ENCODE measurements at places on chromosomes 11 and 22. TPM values are rescaled to one million over a fixed set of nuclear protein-coding genes. Genes with fewer than 3 reads are reported as not detected.

The NCR3LG1 gene
- 4.4 TPM for total RNA-seq

- no peaks in the 10 kb centered on the region for H3K27me3 ChIP-seq
- DNase-seq = no peak
- peaks cover 24% of the 10 kb centered on the region for H3K4me1 ChIP-seq
- H3K27ac ChIP-seq = no peak overlapping the region
Measured at GRCh38 chr11:122804796-122805195, 33.5 kb upstream of the CRTAM start.

GRCh38 chr11:74566146-74566960 is 26.0 kb upstream of the POLD3 start:
- H3K27me3 ChIP-seq = peaks cover 4% of the 10 kb centered on the region
- no peak overlapping the region for H3K27ac ChIP-seq
- H3K4me1 ChIP-seq = no peaks in the 10 kb centered on the region
- H3K4me3 ChIP-seq = no peak overlapping the region
- DNase-seq = no peak

The MFNG gene
- 207 TPM for total RNA-seq

GRCh38 chr11:62888406-62888805 is 7.7 kb downstream of the SLC3A2 start:
- no peak overlapping the region for H3K27ac ChIP-seq
- no peaks in the 10 kb centered on the region for H3K27me3 ChIP-seq
- DNase-seq = no peak
- H3K36me3 ChIP-seq = peaks cover 66% of the 10 kb centered on the region
- H3K4me3 ChIP-seq = no peak overlapping the region
- peaks cover 35% of the 10 kb centered on the region for H3K4me1 ChIP-seq

The FOLR3 gene
- total RNA-seq = not detected
